AG09319 (cell line): ENCODE measurements at places on chromosomes 1 and 21.

GRCh38 chr1:211648980-211649934, 26.2 kb downstream of the NEK2 start:
- DNase-seq = no peak

- no peak for DNase-seq
Observed at GRCh38 chr1:28365864-28366263, 3.7 kb upstream of the PHACTR4 start.

DNA sequence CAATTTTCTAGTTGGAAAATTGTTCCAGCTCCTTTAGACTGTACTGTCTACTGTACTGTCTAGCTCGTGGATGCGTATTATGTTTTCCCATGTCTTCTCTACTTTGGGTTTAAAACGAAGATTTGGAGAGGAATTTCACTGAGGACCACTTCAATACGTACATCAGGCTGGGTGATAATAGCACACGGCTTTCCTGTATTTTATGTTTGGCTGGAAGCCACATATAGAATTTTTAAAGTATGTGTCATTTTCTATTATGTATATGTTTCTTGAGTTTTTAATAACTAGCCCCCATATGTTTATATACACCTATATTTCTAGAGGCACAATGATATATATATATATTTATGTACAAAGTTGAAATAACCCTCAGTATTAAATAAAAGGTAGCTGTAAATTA, 226.4 kb downstream of the GREM2 start:
- no peak for DNase-seq

DNA sequence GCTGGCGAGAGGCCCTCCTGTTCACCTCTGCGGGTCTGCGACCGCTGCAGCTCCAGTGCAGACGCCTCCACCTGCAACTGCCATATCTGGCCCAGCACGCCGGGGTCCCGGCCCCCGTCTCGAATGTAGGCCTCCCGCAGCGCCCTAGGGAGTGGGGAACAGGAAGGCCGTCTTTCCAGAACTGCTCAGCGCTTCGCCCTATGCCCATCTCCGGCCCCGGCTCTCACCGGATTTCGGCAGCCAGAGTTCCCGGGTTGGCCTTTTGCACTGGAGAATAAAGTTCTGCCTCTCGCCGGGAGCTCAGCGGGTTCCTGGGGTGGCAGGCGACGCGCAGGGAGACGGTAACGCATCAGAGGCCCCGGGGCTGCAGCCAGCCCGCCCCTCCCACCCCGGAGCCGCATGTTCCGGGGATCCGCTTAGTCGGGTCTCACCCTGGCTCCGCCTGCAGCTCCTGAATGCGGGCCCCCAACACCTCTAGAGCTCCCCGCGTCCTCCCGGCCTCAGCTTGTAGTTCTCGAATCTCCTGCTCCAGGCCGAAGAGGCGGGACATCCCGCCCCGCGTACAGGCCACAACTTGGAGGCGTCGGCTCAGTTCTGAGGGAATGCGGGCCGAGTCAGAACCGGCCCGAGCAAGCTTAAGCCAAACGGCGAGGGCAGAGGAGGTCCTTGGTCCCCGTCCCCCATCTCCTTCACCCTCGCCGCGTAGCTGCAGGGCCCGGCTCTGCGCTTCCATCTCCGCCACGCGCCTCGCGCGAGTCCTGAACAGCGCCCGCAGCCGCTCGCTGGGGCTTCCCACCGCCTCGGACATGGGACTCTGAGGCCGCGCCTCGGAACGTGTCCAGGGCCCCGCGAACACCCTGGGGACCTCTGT, 1.1 kb downstream of the CCDC17 start:
- no peak for DNase-seq

DNA sequence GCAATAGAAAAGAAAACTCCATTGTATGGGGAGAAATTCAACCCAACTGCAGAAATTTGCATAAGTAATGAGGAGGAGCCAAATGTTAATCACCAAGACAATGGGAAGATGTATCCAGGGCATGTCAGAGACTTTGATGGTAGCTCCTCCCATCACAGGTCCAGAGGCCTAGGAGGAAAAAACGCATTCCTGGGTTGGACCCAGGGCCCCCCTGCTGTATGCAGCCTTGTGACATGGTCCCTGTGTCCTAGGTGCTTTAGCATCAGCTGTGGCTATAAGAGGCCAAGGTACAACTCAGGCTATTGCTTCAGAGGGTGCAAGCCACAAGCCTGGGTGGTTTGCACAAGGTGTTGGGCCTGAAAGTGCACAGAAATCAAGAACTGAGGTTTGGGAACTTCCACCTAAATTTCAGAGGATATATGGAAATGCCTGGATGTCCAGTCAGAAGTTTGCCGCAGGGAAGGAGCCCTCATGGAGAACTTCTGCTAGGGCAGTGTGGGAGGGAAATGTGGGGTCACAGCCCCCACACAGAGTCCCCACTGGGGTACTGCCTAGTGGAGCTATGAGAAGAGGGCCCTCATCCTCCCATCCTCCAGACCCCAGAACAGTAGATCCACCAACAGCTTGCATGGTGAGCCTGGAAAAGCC, 162.3 kb downstream of the TGFB2 start:
- no peak for DNase-seq

DNA sequence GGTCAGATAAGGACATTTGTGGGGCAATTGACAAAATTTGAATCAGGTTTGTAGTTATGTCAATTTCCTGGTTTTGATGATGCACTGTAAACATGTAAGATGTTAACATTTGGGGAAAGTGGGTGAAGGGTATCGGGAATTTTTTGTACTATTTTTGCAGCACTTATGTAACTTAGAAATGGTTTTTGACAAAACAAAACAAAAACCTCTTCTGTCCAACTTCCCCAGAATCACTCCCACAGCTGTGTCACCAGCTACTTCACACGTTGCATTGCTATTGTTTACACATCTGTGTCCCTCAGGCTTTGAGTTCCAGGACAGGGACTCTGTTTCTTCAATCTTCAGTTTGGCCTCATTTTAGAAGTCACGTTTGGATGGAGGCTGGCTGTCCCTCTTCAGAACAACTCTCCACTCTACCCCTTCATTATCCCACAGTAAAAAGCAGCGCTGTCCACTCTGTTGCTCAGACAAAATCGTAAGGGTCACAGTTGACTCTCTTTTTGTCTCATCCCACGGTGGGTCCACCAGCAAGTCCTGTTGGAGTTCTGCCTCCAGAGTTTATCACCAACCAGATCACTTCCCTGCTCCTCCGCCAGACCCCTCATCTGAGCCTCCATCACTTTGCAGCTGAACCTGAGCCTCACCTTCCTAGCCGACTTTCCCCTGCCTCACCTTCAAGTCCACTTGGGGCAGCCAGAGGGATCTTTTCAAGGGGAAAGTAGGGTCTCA, 63.2 kb downstream of the NENF start:
- no peak for DNase-seq

- no peak for DNase-seq
Observed at GRCh38 chr1:192709544-192709943, 73.6 kb downstream of the RGS13 start.

DNA sequence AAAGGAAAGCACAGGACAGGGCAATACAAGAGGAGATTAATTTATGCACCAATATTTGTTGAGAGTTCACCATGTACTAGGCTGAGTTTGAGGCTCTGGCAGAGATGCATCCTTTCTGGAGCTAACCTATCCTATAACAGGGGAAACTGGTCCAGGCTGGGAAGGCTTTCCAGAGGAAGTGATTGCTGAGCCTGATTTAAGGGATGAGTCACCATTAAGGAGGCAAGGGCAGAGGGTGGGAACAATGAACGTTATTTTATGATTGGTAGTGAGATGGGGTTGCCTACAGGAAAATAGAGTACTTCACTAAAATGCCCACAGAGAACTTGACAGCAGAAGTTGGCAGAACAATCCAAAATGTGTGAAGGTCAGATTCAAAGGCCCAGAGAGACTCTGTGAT, 141.4 kb downstream of the PLPP3 start:
- no peak for DNase-seq

DNA sequence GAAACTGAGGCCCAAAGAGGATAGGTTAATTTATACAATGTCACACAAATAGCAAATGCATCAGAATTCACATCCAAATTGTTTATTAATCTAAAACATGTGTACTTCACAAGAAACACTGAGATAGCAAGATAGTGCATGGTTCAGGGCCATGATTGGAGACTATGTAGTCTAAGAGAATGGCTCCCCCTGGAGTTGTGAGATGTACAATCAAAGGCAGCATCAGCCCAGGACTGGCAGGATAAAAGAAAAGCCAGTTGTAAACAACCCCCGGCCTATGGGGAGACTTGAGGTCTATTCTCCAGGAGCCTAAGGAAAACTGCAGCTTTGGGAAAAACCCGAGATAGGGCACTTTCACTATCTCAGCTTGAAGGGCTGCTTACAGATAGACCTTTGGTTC, 511.0 kb downstream of the OMA1 start:
- DNase-seq = no peak

DNA sequence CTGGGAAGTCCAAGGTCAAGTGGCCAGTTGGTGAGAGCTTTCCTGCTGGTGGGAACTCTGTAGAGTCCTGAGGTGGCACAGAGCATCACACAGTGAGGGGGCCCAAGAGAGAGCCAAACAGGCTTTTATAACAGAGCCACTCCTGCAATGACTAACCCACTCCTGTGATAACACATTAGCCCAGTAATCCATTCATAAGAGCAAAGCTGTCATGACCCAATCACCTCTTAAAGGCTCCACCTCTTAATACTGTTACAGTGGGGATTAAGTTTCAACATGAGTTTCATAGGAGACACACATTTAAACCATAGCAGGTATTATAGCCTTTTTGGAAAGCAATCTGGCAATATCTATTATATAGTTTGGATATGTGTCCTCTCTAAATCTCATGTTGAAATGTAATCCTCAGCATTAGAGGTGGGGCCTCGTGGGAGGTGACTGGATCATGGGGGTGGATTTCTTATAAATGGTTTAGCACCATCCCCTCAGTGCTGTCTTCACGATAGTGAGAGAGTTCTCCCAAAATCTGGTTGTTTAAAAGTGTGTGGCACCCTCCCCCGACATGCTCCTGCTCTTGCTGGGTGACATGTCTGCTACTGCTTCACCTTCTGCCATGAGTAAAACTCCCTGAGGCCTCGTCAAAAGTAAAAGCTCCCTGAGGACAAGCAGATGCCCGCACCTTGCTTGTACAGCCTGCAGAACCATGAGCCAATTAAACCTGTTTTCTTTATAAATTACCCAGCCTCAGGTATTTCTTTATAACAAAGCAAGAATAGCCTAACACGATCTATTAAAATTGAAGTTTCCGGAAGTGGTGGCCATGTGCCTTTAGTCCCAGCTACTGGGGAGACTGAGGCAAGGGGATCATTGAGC, 64.5 kb downstream of the CD58 start:
- DNase-seq = no peak

DNA sequence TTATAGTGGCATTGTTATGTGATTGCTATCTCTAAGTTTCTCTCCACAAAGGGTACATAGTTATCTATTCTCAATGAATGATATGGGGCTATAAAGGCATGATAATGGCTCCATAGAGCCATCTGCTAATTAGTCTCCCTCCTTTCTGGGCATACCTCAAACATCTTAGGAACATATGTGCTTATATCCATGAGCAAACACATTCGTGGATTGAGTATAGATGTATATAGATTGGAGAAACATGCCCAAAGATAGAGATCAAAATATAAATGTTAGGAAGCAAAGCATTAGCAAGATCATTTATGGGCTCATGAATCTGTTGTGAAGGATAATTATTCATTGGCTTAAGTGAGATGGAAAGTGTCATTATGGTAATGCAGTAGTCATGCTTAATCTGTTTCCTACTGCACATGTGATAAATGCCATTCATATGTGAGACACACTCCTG, 155.8 kb upstream of the UBE2U start:
- no peak for DNase-seq

- DNase-seq = no peak
Observed at GRCh38 chr1:156070548-156070947, 9.6 kb downstream of the RAB25 start.

DNA sequence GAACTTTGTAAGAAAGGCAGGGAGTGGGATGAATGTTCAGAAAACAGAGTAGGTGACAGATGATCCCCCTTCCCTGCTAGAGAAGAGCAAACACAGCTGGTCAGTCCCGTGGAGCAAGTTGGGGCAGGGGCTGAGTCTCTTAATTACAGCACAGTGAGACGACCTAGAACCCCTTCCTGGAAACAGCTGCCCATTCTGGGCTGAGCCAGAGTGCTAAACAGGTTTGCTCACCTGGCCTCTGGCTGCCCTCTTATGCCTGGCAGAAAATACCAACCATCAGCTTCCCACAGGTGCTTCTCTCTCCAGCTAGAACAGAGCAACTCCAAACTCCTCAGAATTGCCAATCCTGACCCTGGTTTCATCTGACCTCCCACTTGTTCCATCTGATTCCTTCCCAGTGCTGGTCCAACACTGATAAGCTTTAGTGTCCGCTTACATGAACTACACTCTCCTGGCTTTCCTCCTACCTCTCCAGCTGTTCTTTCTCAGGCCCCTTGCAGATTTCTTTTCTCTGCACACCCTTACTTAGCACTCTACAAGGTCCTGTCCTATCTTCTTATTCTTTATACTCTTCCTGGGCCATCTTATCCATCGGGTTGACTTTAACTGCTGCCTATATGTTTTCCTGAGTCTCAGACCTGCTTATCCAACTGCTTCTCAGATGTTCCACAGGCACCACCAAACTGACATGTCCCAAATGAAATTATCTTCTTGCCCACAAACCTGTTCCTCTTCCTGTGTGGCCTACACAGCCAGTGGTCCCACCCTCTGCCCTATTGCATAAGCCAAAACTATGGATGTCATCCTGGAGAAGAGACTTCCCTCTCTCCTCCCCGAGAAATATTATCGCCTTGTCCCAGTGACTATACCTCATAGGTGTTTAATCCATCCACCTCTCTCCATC, 22.6 kb upstream of the COL9A2 start:
- DNase-seq = no peak

GRCh38 chr1:200179126-200179780, 151.7 kb downstream of the NR5A2 start:
- DNase-seq = peak; percentile 88
